ENCODE measurements at places on chromosomes 6 and 20.

- DNase-seq, result no peak
Observed at GRCh38 chr20:39019805-39020325, 57.7 kb downstream of the DHX35 start.

DNA sequence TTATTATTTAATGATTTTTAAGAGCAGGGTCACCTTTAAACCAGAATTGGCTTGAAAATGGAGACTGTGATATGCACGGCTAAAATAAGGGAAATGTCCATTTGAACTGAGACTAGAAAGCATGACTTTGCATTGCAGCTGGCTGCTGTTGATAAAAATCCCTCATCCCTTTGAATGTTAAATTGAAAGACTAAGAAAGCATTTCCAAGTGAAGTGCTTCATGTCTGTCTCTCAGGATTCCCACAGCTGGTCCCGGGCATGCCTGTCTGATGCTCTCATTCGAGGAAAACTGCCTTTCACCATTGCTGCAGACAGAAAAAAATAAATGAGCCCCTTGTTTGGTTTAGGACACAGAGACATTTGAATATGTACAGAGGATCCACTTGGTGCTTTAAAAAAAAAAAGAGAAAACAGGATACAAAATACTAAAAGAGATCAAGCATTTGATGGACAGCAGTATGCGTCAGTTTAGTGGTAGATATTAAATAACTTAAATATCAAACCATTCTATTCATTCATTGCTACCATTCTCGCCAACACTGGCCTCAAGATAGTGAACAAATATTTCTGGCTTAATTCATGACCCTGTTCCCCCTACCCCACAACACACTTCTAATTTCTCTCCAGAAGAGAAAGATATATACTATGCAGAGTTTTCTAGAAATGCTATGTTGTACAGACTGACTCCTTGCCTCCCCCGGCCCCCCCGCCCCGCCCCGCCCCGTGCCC is 55.0 kb downstream of the TBC1D7 start:
- no peak for DNase-seq

DNA sequence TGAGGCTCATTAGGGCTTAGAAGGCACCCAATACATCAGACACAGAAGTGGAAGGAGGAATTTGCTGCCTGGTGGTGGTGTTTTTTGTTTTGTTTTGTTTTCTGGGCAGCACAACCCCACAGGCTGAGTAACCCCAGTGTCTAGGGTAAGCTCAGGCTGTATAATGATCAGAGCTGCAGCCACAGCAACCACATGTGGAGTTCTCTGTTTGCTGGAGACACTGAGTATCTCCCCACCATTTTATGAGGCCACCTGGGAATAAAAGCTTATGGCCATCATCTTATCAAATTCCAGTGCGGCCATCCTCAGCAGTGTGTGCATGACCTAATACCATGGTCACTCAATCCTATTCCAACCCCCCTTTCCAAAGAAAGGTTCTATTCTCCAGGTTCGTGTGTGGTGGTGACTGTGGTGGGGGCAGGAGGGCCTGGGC is 3.4 kb upstream of the DLL1 start:
- no peak for DNase-seq

- DNase-seq, result no peak
Observed at GRCh38 chr20:63636752-63637628, 10.1 kb upstream of the GMEB2 start.

- DNase-seq, result no peak
Observed at GRCh38 chr6:105611606-105612005, 208.7 kb upstream of the PREP start.

DNA sequence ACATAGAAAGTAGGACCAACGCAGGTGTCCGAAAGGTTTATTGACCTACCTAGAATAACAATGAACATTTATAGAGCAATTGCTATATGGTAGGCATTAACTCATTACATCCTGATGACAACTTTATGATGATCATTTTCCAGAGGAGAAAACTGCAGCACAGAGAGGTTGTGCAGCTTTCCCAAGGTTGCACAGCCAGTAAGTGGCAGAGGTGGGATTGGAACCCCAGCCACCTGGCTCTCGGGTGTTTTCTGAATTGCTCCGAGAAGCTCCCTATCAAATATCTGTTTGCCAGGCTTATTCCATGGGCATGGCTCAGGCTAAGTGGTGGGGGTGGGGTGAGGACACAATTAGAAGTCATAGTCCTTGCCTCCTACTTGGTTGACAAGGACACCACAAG is 24.1 kb upstream of the NFATC2 start:
- no peak for DNase-seq

DNA sequence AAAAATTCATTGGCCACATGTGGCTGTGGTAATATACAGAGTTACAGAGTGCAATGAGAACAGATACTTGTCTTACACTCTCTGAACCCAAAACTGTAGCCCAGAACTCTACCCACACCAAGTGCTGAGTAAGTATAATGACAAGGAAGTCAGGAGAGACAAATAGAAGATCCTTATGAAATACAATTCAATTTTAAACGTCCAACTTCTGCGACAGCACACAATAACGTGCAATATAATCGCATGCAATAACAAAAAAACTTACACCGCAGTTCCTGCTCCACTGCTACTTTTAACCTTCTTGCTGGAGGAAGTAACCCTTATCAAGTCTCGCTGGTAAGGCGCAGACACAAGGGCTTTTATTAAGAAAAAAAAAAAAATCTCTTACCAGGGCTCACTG is 881 bp downstream of the SFT2D1 start:
- no peak for DNase-seq

Measured in CD4-positive, alpha-beta T cell treated with Interleukin-17A for 4 hours (primary cell).